ENCODE measurements at places on chromosomes 7 and 10.
A peak's percentile ranks its signal among the peaks of the same experiment; 100 is the strongest.

DNA sequence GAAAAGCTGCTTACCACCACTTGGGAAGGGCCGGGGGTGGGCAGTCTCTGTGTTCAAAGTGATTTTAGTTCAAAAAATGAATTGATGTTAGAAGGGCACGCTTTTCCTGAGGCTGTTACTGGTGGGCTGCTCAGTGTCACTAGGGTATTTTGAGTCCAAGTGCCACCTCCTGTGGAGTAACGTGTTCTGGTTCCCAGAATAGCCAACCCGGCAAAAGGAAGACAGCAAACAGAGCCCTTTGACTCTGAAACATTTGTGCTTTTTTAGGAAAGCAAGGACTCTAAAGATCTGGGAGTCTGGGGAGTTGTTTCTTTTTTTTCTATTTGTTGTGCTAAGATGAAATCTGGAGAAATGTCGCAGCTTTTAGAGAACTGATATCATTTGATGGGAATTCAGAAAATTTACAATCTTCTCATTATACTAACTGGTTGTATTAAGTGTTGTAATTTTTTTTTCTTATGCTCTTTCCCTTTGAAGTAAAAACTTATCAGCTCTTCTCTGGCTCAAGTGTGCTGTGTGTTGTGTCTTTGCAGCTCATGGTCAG lies 66.2 kb downstream of the MKX start:
- DNase-seq = no peak

DNA sequence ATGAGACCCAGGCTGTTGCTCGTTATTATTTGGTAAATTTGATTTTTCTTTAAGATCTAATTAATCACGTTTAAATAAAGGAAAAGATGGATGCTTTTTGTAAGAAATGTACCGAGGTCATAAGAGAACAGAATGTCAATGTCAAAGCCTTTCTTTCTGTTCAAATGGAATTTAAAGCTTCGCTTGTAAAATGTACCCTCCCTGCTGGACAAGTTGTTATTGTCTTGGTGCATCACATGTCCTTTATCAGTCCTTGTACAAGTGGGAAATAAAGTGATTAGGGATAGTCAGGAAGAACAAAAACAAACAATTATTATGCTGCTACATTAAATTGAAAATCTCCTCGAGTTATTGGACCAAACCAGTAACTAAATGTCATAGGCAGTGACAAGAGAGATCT lies 363.2 kb downstream of the PHTF2 start:
- no peak for DNase-seq

- no peak for DNase-seq
These were observed 5.2 kb upstream of the NKX6-2 start for GRCh38 chr10:132790934-132791829.

DNA sequence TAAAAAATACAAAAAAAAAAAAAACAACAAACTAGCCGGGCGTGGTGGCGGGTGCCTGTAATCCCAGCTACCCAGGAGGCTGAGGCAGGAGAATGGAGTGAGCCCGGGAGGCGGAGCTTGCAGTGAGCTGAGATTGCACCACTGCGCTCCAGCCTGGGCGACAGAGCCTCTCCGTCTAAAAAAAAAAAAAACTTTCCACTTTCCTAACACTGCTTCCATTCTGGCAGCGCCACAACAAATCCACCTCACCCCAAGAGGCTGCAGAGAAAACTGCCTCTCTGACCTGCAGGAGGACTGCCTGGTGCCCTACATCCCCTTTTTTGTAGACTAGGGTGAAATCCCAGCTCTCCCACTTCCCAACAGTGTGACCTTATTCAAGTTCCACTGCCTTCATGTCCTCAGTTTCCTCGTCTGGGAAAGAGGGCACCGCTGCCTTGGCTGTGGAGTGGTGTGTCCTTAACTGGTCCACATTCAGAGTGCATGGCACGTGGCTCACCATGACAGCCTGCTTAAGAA lies 2.6 kb upstream of the MBL2 start:
- no peak for DNase-seq

DNA sequence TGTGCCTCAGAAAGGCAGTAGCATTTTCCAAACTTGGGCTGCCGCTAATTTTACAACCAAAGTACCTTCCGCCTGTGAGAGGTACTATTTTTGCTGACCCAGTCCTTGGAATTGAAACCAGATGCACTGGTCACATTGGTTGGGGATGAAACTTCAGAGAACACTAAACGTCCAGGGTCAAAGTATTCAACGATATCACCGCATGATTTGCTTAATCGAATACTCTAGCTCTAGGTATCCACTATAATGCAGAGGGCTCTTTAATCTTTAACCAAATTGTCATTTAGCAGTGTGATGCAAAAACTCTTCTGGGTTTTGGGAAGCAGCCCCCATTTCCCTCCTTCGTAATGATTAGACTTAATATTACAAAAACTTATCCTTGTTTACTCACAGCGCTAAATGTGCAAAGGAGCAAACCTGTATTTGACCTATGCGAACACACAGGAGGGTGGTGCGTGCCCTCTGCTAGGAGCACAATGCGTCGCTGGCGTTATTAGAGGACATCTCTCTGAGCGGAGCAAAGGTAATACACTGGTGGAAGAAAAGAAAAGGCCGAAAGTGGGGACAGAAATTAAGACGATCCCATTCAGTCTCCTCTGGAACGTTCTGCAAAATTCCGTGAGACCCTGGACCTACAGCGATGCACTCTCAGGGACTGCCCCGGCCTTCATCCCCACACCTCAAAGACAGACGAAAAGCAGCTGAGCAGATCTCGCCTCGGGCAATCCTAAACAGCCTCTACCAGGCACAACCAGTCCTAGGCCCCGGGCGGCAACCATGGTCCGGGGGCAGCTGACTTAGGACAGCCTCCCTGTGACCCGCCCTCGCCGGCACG lies 916 bp upstream of the EEPD1 start:
- no peak for DNase-seq

DNA sequence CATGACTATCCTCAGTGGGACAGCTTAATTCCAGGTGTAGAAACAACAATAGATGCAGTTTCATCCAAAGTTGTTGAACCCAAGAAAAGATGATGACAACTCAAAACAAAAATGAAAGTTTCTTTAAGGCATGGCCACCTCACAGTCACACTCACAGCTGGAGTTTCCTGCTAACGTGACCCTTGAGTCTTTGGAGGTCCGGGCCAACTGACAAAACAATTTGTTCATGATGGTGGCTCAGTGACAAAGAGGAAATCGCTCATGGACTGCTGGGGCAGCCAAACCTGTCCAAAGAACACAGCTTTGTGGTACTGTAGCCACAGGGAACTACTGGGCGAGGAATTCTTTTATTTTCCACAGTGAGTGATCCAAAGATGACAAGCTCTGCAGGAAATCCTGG lies 96.0 kb upstream of the JCAD start:
- no peak for DNase-seq

DNA sequence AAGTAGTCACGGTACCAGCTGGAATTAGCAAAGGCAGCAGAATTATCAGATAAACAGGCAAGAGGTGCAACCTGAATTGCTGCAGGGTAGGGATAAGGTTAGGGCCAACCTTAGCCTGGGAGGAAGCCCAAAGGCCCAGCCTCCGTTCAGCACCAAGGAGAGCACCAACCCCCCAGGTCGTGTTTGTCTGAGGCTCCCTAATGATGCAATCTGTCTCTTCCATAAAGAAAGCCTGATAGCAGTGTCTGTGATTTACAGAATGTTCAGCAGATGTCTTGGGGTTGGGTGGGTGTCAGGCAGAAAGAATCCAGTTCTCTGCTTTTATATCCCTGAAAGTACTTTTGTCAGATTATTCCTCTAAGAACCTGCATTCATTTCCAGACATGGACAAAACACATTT lies 328.4 kb upstream of the AOAH start:
- DNase-seq = peak; percentile 45

GRCh38 chr7:55484241-55484640 lies 88.1 kb downstream of the VOPP1 start:
- no peak for DNase-seq

- no peak for DNase-seq
These were observed 78.9 kb downstream of the ANLN start for GRCh38 chr7:36468370-36469101.

DNA sequence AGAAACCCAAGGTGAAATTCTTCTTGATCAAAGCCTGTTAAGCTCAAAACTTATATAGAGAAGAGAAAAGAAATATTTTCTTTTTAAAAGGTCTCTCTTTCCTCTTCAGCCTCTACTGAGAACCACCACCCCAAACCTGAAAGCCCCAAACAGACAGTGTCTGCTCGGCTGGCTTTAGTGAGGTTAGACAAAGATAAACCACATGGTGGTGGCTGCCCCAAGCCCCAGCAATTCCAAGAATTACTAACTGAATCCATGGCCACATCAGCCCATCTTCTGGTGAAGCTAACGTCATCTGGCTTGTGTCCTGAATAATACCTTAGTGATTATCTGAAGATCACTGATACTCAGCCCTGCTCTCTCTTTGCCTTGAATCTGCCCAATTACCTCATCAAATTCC lies 275.0 kb downstream of the ELMO1 start:
- DNase-seq = no peak

GRCh38 chr7:82423446-82423845 lies 20.1 kb downstream of the CACNA2D1 start:
- DNase-seq = no peak

DNA sequence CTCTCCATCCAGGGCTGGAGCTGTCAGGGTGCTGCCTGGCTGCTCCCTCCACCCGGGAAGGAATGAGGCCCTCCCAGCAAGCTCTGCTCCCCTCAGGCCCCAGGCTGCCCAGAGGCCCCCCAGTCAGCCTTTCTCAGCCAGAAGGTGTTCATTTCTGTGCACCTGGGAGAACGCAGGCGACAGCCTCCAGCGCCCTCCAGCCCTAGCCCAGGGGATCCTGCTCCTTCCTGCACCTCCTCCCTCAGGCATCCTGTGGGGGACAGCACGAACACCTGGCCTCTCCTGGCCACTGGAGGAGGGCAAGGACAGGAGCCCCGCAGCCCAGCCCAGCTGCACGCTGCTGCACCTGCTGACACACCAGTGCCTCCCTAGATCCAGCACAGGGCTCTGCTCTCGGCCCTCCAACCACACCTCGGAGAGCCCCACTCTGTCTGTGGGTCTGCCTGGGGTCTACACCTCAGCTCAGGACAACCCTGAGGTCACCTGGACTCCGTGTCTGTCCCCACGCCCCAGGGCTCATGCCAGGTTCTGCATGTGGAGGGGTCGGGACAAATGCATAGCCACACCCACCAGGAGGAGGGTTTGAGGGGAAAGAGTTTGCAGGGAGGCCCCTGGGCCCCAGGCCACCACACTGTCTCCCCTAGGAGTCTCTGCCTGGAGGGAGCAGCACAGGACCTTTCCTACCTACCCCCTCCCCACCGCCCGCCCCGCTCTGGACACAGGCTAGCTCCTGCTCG lies 7.4 kb upstream of the PWWP2B start:
- no peak for DNase-seq

GRCh38 chr10:32790483-32790882 lies 167.5 kb downstream of the ITGB1 start:
- DNase-seq = no peak

DNA sequence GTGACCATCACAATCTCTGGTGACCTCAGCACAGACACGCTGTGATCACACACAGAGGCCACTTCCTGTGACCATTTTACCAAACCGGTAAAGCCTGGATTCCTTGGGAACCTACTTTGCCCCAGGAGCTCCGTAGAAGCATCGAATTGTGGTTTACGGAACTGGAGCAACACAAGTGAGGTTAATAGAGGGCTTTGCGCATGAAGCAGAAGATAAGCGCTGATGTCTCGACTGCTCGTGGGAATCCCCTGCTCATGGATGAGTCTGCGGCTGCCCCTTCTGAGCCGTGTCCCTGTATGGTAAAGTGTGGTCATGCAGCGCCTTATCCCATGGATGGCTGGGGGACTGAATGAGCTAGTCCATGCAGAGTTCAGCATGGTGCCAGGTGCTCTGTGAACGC lies 53.6 kb downstream of the VIPR2 start:
- no peak for DNase-seq

DNA sequence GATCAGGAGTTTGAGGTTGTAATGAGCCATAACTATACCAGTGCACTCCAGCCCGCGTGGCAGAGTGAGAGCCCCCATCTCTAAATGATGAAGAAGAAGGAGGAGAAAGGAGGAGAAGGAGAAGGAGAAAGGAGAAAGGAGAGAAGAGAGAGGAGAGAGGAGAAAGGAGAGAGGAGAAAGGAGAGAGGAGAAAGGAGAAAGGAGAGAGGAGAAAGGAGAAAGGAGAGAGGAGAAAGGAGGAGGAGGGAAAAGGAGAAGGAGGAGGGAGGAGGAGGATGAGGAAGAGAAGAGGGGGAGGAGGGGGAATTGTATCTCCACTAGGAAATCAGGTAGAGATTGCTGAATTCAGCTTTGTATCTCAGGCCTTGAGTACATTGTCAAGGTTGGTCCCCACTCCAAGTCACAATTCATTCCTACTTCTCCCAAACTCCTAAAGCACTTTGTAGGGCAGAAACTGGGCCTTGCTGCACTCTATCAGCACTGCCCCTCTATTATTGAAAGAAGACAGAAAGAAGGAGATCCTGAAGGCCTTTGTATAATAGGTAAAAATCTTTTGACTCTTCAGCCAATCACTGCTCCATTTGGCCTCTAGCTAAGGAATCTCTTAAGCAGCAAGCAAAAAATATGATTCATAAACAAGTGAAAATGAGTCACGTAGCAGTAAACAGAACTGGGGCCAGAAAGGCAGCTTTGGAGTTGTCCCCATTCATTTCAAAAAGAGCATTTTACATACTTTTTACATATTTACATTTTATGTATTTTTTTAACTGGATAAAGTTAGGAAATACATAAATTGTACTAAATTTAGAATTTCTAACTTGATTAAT lies 178.0 kb downstream of the IMMP2L start:
- DNase-seq = no peak

- DNase-seq = no peak
These were observed 425.3 kb downstream of the INHBA start for GRCh38 chr7:41277561-41277960.

DNA sequence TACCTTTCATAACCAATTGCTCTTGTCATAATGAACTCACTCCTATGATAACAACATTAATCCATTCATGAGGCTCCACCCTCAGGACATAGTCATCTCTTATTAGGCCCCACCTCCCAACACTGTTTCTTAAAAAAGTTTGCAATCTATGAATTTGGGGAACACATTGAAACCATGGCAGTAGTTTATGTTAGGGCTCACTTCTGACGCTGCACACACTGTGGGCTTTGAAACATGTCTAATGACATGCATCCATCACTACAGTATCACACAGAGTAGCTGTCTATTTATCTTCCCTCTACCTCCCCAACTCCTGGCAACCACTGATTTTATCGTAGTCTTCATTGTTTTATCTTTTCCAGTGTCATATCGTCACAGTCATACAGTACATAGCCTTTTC lies 299.8 kb downstream of the GLRX3 start:
- no peak for DNase-seq

DNA sequence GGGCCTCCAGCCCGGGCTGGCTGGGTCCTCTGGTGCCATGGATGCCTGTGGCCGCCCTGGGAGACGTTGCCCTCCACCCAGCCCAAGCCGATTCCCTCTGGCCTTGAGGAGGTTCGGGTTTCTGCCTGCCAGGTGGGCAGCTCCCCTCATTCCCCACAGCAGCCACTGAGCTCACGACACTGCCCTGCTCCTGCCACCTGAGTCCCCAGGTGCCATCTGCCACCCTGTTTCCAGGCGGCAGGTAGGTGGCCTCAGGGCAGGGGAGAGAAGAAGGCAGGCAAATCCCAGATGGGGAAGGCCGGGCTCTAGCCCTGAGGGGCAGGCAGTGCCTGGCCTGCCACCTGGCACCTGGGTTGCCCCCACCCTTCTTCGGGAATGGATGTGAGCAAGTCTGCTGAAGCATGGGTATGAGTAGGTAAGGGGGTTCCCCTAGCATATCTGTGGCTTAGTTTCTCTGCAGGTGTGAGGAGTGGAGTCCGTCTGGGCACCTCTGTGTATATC lies 92.2 kb upstream of the PPIF start:
- DNase-seq = no peak
